ENCODE measurements at places on chromosomes 3 and 15.

DNA sequence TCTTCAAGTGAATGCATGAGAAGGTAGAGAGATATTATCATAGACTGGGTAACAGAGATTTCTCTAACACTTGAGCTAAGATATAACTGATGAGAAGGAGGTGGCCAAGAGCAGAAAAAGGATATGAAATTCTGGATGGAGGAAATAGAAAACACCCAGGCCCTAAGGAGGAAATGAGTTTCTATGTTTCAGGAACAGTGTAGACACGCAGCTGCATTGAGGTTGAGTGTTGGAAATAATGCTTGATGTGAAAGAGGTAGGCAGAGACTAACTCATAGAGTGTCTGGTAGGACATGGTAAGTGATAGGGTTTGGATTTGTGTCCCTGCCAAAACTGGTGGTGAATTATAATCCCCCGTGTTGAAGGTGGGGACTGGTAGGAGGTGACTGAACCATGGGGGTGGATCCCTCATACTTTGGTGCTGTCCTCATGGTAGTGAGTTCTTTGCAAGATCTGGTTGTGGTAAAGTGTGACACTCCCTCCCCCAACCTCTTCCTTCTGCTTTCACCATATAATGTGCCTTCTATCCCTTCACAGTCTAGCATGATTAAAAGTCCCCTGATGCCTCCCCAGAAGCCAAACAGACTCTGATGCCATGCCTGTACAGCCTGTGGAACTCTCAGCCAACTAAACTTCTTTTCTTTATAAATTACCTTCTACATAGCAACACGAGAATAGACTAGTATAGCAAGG, 787.3 kb downstream of the EDEM1 start:
- H3K4me3 ChIP-seq, result no peak overlapping the region
- H3K4me1 ChIP-seq, result no peaks in the 10 kb centered on the region
- H3K36me3 ChIP-seq, result no peaks in the 10 kb centered on the region
- H3K27me3 ChIP-seq, result no peaks in the 10 kb centered on the region

DNA sequence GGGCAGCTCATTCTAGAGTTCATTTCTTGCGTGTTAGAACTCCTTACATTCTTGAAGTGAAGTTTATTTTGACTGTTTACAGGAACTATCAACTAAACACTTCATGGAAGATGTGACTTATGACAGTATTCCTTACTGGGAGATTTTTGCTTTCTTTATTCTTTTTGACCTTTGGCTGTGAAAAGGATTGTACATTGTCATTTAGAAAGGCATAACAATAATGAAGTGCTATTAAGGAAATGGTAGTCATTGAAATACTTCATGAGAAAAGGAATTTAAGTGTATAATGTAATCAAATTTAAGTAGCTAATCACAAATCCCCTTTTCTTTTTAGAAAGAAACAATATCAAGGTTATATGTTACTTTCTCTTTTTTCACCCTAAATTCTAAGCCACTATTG, 11.3 kb downstream of the P2RY14 start:
- peaks cover 61% of the 10 kb centered on the region for H3K4me1 ChIP-seq
- no peak overlapping the region for H3K4me3 ChIP-seq
- no peak for DNase-seq
- no peaks in the 10 kb centered on the region for H3K36me3 ChIP-seq
- no peak overlapping the region for H3K27ac ChIP-seq

- no peaks in the 10 kb centered on the region for H3K36me3 ChIP-seq
- DNase-seq, result no peak
- no peak overlapping the region for H3K4me3 ChIP-seq
Measured at GRCh38 chr3:170738766-170739165, 131.2 kb downstream of the RPL22L1 start.

GRCh38 chr3:72559385-72559784, 288.9 kb downstream of the SHQ1 start:
- H3K27ac ChIP-seq, result no peak overlapping the region
- H3K4me1 ChIP-seq, result no peaks in the 10 kb centered on the region
- no peak for DNase-seq
- no peak overlapping the region for H3K4me3 ChIP-seq

GRCh38 chr15:94312946-94313345, 81.6 kb downstream of the MCTP2 start:
- no peaks in the 10 kb centered on the region for H3K4me1 ChIP-seq
- no peak overlapping the region for H3K27ac ChIP-seq
- DNase-seq, result no peak
- H3K36me3 ChIP-seq, result peaks cover 27% of the 10 kb centered on the region
- H3K27me3 ChIP-seq, result no peaks in the 10 kb centered on the region
- no peak overlapping the region for H3K4me3 ChIP-seq

DNA sequence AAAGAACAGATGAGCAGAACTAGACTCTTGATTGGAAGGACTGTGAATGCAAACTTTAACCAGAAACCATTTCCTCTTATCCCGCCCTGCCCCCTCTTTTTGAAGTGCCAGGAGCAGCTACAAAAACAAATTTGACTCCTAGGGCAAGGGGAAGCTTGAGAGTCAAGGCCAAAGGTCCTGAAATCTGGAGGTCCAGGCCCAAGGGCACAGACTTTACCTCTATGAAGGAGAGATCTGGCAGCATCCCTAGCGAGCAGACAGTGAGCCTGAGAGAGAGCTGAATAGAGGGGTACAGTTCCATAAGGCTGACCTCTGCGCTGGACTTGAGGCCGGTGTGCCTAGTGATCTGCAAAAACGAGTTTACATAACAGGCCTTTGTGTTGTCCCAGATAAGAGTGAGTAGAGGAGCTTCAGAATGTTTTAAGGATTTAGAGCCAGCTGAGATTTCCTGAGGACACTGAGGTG, 5.1 kb downstream of the RAB43 start:
- H3K27ac ChIP-seq, result no peak overlapping the region
- H3K4me3 ChIP-seq, result no peak overlapping the region
- peaks cover 8% of the 10 kb centered on the region for H3K36me3 ChIP-seq
- peaks cover 62% of the 10 kb centered on the region for H3K4me1 ChIP-seq

DNA sequence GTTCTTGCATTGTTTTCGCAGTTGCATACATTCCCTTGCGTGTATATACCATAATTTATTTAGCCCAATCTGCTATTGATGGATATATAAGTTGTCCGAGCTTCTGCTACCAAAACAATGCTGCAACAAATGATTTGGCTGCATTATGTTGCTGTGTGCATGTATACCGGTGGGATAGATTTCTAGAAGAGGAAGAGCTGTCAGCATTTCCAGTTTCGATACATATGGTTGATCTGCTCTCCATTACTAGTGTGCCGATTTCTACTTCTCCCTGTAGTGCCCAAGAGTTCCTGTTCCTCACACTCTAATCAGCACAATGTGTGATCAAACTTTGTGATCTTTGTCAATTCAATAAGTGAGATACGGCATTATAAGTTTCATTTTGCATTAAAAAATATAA, 92.8 kb upstream of the NMNAT3 start:
- H3K4me1 ChIP-seq, result peaks cover 11% of the 10 kb centered on the region
- H3K27me3 ChIP-seq, result no peaks in the 10 kb centered on the region
- no peak overlapping the region for H3K27ac ChIP-seq
- DNase-seq, result no peak
- no peak overlapping the region for H3K4me3 ChIP-seq

GRCh38 chr15:89526601-89527441, 30.4 kb upstream of the RHCG start:
- H3K4me3 ChIP-seq, result no peak overlapping the region
- H3K27me3 ChIP-seq, result no peaks in the 10 kb centered on the region
- DNase-seq, result no peak
- no peaks in the 10 kb centered on the region for H3K4me1 ChIP-seq
- H3K27ac ChIP-seq, result no peak overlapping the region

DNA sequence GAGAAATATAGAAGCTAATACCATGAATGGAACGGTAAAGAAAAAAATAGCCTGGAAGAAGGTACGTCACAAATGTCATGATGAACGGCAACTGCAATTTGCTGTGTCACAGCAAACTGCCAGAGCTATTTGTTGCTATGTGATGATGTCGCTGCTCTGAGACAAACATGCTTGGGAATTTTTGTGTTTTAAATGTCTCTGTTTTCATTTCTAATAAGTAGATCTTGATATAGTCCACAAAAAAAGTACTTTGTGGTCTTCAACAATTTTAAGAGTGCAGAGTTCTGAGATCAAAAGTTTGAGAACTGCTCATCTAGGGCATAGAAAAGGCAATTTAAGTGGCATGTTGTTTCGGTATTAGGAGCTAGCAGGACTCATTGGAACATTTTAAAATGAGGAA, 4.3 kb upstream of the NR1D2 start:
- no peaks in the 10 kb centered on the region for H3K27me3 ChIP-seq
- DNase-seq, result no peak
- no peak overlapping the region for H3K27ac ChIP-seq
- no peak overlapping the region for H3K4me3 ChIP-seq
- H3K36me3 ChIP-seq, result no peaks in the 10 kb centered on the region

DNA sequence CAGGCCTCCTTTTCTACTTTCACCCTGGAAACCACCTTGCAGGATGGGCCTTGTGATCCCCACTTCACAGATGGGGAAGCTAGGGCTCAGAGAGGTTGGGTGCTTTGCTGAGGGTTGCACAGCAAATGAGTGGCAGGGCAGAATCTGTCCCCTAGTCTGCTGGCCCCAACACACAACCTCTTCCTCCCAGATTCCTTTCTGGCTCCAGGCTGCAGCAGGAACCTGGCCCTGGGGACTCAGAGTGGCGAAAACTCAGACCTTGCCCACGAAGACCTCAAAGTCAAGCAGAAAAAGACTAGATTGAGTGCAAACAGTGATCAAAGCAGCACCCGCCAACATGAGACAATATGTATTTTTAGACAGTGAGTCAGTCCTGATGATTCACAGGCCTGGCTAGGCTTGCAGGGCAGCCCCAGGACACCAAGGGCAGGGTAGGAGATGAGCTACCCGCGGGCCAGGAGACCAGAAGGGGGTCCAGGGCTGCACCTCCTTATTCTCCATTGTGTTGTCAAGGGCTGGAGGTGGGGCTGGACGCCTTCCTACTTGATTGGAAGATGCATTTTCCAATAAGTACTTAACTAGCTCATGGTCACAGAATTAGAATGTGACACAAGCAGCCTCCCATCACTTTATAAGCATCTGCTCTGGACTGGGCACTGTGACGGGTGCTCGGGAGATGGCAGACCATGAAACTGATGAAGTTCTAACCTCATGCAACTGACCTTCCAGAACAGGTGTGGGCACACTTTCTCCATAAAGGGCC, 23.9 kb downstream of the GOLGA6L2 start:
- no peaks in the 10 kb centered on the region for H3K27me3 ChIP-seq
- H3K36me3 ChIP-seq, result no peaks in the 10 kb centered on the region
- no peak for DNase-seq
- no peak overlapping the region for H3K27ac ChIP-seq

GRCh38 chr3:115859002-115859807, 235.9 kb downstream of the GAP43 start:
- no peaks in the 10 kb centered on the region for H3K36me3 ChIP-seq
- no peak overlapping the region for H3K4me3 ChIP-seq
- peaks cover 17% of the 10 kb centered on the region for H3K4me1 ChIP-seq
- DNase-seq, result no peak

DNA sequence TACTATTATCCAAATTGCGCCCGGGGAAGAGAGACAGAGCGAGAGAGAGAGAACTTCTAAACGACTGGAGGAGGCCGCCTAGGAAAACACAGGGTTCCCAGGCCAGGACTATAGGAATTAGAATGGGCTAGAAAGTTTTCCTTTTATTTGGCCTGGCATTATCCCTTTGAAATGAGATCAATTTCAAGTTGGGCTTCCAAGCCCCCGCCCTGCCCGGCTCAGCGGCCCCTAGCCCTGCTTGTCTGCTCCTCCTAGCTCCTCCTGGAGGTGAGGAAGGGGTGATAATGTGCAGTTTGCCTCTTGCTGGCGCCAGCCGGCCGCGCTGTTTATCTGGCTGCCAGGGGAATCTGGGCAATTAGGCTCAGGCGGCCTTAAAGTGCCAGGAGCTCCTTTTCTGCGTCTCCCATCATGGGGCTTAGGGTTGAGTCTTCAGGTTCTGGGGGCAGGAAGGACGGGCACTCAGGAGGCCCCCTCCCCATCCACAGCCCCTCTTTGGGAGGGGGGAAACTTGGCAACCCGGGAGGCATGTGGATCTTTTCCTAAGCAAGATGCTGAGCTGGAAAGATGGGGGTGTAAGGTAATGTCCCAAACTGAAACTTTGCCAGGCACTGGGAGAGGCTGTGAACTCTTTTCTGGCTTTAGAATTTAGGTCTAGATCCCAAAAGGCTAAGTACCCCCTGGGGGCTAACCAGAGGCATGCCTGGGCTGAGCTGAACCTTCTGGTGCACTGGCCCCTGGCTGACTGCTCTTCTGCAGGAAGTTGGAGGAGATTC, 5.5 kb downstream of the SMAD6 start:
- H3K27me3 ChIP-seq, result peaks cover 20% of the 10 kb centered on the region
- peaks cover 6% of the 10 kb centered on the region for H3K36me3 ChIP-seq
- peak; percentile 86 for DNase-seq
- H3K27ac ChIP-seq, result peak overlapping the region; percentile 75
- H3K4me3 ChIP-seq, result peak overlapping the region; percentile 87
- peaks cover 75% of the 10 kb centered on the region for H3K4me1 ChIP-seq

GRCh38 chr15:48720646-48721045, 75.1 kb upstream of the FBN1 start:
- no peak overlapping the region for H3K27ac ChIP-seq
- no peaks in the 10 kb centered on the region for H3K27me3 ChIP-seq
- no peaks in the 10 kb centered on the region for H3K4me1 ChIP-seq
- no peak for DNase-seq

DNA sequence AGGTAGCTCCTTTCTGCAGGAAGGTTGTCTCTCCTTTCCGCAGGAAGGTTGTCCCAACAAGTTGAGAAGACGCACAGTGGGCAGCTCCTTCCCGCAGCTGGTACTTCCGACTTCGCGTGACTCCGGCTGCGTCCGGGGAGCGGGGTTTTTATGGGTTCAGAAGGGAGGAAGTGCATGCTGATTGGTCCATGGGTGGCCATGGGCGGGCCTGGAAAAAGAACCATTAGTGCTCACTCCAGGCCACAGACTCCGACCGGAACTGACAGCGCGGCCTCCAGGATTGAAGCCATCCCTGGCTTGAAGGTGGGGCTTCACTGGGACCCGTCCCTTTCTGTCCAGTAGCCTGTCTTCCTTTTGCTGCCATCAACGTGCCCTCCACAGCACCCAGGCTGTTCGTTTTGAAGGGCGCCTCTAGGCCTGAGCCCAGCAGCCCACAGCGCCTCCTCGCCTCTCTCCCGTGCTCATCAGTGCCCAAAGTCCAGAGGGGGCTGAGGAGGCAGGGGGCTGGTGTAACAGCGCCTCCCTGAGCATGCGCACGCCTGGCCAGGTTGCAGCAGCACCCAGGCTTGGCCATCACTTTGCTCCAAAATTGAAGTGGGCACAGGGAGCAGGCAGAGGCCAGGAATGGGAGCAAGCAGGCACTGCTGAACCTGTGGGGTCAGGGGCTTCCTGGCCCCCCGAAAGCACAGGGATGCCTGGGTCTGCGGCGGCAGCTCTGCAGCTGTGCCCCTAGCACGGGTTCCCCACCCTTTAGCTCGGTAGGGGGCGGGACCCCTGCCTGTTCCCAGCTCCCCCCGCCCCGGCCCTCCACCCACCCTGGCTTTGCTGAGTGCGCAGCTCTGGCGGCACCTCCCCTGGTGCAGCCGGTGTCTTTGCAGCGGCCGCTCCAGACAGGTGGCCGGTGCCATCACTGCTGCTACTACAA, 330.6 kb upstream of the MCTP2 start:
- no peaks in the 10 kb centered on the region for H3K4me1 ChIP-seq
- DNase-seq, result no peak
- no peaks in the 10 kb centered on the region for H3K27me3 ChIP-seq
- H3K4me3 ChIP-seq, result no peak overlapping the region

Data from stomach (tissue), 19 donors.